ENCODE measurements at places on chromosomes 5 and 9.

- DNase-seq, result no peak
Observed at GRCh38 chr9:98251551-98251950, 3.9 kb downstream of the TBC1D2 start.

- no peak for DNase-seq
Observed at GRCh38 chr9:134968011-134968822, 50.5 kb upstream of the FCN1 start.

DNA sequence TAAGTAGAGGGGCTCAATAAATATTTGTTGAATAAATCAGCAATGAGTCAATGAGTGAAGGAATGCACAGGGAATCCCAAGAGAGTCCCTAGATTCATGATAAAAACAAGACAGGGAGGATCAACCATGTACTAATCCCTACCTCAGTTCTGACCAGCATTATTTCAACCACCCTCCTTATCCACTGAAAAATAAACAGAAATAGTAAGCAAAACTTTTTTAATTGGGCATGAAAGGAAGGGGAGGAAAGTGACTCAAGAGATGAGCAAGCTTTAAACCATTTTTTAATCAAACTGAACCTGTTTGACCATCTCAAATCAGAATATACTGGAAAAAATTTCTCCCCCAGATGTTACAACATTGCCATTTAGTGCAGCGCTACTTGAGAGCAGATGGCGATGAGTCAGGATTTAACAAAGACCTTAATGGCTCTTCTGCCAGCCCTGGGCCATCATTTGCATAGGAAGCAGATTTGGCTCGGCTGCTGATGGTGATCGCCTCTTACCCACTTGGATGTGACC, 194.8 kb upstream of the SLC30A5 start:
- no peak for DNase-seq

DNA sequence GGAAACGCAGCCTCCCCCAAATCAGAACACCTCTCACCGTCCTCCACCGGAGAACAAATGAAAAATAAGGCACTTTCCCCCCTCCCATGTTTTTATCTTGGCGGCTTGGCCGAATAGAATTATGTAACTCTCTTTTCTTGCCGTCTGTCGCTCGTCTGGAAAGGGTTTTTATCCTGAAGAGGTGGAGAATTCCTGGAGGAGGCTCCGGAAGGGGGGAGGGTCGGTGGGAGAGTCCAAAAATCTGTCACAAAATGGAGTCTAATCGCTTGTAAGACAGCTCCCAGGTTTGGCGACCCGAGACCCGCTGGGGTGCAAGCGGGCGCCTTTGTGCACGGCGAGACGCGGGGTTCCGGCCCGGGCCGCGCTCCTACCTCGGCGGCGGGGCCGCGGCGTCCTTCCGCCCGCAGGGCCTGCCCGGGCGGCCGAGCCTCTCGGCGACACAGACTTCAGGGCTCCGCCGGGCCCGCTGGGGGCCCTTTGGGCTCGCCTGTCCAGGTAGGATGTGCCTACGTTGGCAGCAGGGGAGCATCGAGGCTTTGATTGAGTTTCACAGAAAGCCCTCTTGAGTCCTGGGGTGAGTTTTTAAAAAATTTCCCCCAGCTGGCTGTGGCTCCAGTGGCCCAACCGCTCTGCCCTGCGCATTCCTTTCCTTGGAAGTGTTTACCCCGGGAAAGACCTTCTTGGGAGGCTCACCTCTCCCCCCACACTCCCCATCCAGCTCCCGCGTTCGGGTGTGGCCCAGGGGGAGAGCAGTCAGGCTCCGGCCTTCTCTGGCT, 5.0 kb downstream of the LMX1B start:
- DNase-seq, result no peak

GRCh38 chr5:102670224-102670836, 84.8 kb upstream of the PAM start:
- DNase-seq, result peak; percentile 2

DNA sequence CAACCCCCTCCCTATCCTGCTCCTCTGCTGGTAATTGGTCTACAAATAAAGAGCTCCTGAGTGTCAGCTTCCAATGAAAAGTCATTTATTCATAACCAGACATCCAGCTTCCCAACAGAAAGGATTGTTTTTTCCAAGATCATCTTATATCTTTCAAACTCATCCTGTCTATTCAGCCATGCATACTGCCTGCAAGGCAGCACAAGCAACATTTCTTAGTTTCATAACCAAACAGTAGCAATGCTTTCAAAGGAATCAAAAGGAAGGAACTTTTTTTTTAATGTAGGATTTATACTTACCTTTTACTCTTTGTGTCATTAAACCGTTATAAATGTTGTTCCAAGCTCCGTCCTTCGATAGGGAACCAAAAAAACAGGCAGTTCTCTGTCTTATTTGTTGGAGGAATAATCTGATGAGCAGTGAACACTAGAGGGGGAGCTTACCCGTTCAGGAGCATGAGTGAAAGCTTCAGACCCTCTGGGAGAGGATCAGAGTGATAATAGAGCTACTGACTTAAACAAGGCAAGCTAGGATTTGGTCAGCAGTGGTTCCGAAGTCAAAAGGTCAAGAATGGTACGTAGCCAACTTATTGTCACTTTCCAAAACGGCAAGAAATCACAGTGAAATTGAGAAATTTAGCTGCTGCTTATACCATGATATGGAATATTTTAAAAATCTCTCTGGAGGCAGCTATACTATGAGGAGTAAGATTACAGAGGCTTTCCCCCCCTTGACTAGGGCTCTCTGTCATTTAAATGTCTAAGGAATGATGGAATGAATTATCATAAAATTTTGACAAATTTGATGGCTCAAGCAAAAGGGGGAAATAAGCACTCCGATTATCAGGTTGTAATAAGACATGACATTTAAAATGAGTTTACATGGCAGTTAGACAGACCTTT, 892.9 kb downstream of the NR2F1-AS1 start:
- DNase-seq, result no peak

DNA sequence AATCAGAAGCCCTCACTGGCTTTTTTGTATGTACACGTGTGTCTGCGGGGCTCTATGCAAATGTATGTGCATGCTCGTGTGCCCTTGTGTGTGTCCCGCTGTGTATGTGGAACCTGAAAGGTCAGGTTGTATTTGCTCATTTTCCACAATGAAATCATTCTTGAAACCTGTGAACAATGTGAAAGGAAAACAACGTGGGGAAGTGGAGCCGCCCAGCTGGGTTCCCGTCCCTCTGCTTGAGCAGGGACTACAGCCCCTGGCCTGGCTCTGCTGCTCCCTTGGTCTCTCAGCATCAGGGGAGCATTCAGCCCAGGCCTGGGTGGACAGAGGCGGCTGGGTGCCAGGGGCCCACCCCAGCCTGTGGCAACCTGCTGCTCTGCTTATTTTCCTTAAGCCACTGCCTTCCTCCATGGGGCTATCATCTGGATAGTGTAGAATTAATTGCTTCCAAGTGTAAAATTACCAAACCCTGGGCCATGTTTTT, 3.0 kb downstream of the ECSCR start:
- DNase-seq, result peak; percentile 51

DNA sequence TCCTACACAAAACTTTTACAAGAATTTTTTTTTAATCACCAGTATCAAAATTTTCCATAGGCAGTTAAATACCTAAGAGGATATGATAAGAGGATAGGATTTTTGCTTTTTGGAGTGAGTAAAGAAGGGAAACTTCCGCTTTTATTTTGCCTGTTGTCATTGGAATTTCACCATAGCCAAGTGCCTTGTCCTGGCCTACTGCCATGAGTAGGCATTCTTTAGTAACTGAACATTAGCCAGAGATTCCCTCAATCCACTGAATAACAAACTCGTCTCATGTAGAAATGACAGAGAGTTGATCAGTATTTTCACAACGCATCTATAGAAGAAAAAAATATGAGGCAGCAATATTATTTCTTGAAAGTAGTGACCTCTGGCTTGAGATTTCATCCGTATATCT, 289.6 kb upstream of the ADAMTSL1 start:
- no peak for DNase-seq

- no peak for DNase-seq
Observed at GRCh38 chr5:30387974-30388632, 805.4 kb upstream of the CDH6 start.

DNA sequence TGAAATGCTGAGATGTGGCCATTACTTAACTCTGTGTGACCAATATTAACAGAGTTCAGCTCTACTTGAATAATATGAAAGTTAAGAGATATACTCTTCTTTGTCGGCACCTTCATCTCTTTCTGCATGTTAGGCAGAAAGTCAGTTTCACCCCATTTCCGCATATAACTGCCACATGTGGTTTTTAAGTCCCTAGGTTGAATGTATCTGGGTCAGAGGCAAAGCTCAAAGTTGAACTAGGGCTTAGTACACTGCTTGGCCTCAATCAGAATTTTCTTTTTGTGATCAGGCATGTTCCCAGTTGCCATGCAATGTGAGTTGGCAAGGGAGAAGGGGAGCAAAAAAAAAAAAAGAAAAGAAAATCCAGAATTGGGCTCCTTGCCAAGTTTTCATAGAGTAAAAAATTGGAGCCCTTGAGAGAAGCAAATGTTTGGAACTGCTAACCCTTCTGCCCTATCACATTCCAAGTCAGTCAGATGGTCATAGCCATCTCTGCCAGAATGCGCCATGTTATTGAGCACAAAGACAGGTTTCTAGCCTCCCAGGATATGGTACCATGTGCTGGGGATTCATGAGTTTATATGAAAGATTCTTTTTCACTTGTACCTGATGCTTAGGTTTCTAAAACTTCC, 251.2 kb upstream of the RORB start:
- no peak for DNase-seq

- no peak for DNase-seq
Observed at GRCh38 chr5:111224561-111225345, 569 bp downstream of the CAMK4 start.

DNA sequence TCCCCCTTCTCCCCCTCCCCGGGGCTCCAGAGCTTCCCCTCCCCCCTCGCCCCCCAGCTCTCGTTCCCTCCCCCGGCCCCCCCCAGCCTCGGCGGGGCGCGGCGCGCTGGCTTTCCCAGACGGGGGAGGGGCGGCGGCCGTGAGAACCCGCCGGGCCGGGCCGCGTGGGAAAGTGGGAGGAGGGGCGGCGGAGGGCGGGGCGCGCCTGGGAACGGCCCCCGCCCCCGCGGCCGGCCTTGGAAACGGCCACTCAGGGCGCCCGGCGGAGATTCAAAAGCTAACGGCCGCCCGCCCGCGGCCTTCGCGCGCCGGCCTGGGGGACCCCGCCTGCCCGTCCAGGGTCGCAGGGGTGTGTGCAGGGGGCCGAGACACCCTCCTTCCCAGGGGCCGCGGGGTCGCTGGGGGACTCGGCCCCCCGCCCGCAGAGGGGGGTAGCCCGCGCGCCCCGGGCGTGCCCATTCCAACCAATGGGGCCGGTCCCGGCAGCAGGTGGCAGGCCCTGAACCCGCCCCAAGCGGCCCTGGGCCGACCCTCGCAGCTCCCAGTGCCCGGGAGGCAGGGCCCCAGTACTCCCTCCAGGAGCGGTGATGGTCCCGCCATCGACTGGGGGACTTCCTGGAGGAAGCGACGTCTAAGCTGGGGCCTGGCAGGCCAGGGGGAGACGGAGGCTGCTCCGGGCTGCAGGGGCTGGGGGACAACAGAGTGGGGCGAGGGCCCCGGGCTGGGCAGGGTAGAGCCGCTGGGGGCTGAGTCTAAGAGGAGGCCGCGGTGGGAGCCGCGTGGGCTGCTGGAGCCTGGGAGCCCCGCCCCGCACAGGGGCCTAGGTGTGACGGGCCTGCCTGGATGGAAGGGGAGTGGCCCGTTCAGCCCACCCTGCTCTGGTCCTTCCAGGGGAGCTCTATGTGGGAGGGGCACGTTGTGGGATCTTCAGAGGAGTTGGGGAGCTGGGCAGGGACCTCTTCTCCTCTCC, 14.2 kb upstream of the NRARP start:
- peak; percentile 44 for DNase-seq

DNA sequence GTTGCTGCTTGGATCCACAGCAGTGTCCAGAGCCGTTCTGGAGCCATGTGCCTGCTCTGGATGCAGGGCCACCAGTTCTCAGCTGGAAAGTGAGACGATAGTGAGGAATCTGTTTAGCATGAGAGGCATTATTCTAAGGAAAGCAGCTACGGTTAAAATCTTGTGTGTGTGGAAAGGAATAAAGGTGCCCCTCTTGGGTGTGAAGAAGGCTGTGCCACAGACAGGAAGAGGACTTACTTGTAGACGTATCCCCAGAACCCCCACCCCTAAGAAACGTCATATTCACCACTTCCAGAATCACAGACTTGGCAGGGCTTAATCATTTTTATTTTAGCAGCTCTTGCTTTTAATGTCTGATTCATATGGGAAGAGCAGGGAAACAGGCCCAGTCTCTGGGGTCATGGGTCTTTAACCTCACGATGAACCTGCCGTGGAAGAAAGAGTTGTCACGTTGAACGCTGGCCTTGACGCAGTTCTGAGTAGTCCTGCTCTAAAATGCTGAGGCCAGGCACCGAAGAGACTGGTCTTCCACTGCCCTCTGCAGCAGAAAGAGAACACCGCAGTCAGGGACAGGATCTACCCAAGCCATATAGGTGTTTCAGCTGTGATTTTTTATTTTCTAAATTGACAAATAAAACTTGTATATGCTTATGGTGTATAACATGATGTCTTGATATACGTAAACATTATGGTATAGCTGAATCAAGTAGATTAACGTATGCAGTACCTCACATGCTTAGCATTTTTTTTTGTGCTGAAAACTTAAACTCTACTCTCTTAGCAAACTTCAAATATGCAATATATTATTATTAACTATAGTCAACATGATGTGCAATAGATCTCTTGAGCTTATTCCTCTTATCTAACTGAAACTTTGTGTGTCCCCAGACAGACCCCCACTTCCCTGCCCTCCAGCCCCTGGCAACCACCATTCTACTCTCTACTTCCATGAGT, 38.8 kb downstream of the CARTPT start:
- peak; percentile 47 for DNase-seq

DNA sequence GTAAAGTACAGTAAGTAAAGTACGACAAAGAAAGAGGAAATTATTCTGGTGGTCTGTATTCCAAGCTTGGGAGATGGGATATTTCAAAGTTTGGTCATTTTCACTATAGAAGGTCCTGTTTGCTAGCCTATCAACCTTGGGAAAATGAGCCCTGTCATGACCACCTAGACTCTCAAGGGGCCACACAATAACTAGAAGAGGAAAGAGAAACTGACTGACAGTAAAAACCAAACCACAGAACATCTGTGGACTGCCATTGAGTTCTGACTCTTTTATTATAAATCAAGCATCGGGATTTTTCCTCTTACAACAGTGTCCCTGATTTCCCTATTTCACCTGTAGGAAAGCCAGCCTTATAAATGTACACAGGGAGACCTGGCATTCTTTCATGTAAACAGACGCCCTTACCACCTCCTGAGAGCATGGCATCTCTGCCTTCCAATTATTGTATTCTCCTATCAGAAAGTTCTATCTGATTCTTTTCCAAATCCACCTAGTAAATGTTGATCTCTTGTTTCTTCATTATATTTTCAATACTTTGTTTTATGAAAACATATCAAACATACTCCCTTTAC, 80.0 kb downstream of the ZNF622 start:
- DNase-seq, result no peak

GRCh38 chr5:154331924-154332323, 113.9 kb upstream of the SAP30L start:
- DNase-seq, result no peak

DNA sequence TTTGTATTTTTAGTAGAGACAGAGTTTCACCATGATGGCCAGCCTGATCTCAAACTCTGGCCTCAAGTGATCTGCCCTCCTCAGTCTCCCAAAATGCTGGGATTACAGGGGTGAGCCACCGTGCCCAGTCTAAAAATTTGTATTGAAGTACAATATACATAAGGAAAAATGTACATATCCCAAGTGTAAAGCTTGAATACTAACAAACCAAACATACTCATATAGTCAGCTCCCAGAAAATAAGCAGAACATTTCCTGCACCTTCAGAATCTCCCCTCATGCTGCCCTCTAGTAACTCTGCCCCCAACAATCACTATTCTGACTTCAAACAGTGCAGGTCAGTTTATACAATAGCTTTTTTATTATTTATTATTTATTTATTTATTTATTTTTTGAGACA, 1.6 kb upstream of the NOL6 start:
- no peak for DNase-seq

- no peak for DNase-seq
Observed at GRCh38 chr5:126044111-126044668, 379.0 kb upstream of the GRAMD2B start.

Measured in activated naive CD8-positive, alpha-beta T cell treated with anti-CD3 and anti-CD28 coated beads for 36 hours (primary cell).